T-helper 17 cell (primary cell): ENCODE measurements at places on chromosomes 16 and 17. TPM values are rescaled to one million over a fixed set of nuclear protein-coding genes. Genes with fewer than 3 reads are reported as not detected.

Gene DNAAF1
- not detected for total RNA-seq

Gene MRC2
- 4.3 TPM for total RNA-seq

- no peak for DNase-seq
Measured at GRCh38 chr17:58007781-58008706, 998 bp upstream of the SRSF1 start.

DNA sequence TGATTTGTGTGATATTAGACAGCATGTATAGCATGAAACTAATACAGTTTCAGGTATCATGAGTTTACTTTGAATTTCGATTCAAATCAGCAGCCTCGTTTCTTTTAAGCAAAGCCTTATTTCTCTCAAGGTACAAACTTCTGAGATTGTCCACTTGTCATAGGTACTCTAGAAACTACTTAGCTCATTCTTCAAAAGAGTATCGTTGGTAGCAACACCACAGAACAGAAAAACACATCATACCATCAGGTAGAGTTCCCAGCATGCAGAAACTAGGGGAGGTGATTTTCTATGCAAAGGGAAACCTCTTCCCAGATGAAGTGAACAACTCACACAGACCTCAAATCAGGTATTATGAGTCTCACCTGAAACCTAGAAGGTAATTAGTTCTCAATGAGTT is 237.0 kb upstream of the SOX9 start:
- no peak for DNase-seq

DNA sequence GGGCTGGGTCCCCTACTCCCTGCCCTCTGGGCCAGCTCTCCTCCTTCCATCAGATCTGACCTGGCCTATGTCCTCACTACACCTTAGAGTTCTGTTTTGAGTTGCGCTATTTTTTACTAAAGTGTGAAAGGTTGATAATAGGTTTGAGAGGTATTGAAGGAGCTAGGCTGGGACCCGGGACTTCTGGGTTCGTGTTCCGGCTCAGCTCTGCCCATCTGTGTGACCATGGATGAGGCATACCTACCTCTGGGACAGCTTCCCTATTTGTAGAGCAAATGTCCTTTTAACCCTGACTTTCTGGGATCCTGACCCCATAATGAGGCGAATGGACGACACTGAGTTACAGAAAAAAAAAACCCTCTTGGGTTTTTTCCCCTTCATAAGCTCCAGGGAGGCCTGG is 36.0 kb downstream of the IL21R start:
- no peak for DNase-seq

- DNase-seq, result no peak
Measured at GRCh38 chr16:30805056-30805369, 18.0 kb upstream of the ZNF629 start.

Gene NPIPB6
- total RNA-seq, result 3.2 TPM

Gene MGAT5B
- 1.4 TPM for total RNA-seq

- DNase-seq, result no peak
Measured at GRCh38 chr16:52050418-52050817, 496.5 kb downstream of the TOX3 start.

DNA sequence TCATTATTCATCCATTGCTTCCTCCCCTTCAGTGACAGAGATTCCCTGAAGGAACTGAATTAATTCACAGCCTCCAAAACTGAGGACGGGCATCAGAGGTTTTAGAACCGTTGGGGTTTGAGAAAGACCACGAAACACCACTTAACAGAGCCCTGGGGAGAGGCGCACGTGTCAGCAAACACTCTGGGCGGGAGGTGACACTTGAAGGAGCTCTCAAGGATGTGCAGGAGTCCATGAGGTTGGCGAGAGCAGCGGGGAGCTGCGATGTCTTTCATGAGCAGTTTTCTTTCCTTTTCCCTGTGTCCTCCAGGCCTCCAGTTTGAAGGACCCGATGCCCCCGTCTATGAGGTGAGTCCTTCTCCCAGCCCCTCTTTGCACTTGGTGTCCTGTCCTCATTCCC is 23.7 kb downstream of the B4GALNT2 start:
- DNase-seq, result no peak

- no peak for DNase-seq
Measured at GRCh38 chr17:10875430-10875851, 37.6 kb upstream of the PIRT start.

Gene FZD2
- not detected for total RNA-seq
